ENCODE measurements at places on chromosomes 16 and 17. TPM values are rescaled to one million over a fixed set of nuclear protein-coding genes. Genes with fewer than 3 reads are reported as not detected.
A peak's percentile ranks its signal among the peaks of the same experiment; 100 is the strongest.

GRCh38 chr17:77426676-77427386 is 286.1 kb downstream of the SEC14L1 start:
- no peak for DNase-seq
- peak overlapping the region; percentile 86 for H3K27ac ChIP-seq
- H3K27me3 ChIP-seq, result no peaks in the 10 kb centered on the region
- peaks cover 71% of the 10 kb centered on the region for H3K4me1 ChIP-seq
- H3K36me3 ChIP-seq, result no peaks in the 10 kb centered on the region

DNA sequence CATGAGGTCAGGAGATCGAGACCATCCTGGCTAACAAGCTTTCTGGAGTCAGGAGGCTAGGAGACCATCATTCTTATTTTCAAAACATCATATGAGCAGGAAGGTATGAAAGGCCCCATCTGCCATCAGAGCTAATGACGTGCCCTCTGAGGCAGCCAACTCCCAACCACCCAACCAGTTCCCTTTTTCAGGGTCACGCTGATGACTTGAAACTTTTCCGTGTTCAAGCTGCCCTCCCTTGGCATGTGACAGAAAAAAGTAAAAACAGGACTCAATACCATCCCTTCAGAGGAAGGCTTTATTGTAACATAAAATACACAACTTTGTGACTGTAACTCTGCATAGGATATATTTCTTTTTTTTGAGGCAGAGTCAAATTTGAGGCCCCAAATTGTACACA is 4.6 kb upstream of the GHDC start:
- H3K4me1 ChIP-seq, result peaks cover 7% of the 10 kb centered on the region
- no peak overlapping the region for H3K27ac ChIP-seq
- no peak for DNase-seq
- no peak overlapping the region for H3K4me3 ChIP-seq
- peaks cover 26% of the 10 kb centered on the region for H3K36me3 ChIP-seq

DNA sequence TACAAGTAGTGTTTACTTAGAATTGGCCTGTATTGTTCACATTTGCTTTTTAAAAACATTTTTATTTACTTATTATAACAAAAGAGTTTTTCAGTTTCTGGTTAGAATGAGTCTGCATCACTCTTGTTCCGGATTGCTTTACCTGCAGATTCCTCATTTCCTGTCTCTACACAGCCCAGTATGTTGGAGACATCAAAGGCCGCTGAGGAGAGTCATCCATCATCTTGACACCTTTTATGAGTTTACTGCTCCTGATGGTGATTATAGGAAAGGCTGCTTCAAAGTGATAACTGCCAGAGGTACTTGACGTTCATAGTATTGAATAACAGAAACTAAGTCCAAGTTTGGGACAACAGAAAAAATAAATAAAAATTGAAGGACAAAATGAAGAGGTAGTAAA is 490.5 kb upstream of the CA10 start:
- DNase-seq, result no peak
- no peak overlapping the region for H3K27ac ChIP-seq
- H3K36me3 ChIP-seq, result no peaks in the 10 kb centered on the region
- no peak overlapping the region for H3K4me3 ChIP-seq

TADA2A gene
- total RNA-seq, result 18.4 TPM

SPN gene
- 0.88 TPM for total RNA-seq
